ENCODE measurements at places on chromosomes 12 and 14. TPM values are rescaled to one million over a fixed set of nuclear protein-coding genes. Genes with fewer than 3 reads are reported as not detected.

Gene RPGRIP1
- total RNA-seq: 0.59 TPM

Gene POTEM
- not detected for total RNA-seq

Gene CDK2
- 60.8 TPM for total RNA-seq

Gene FAM90A1
- total RNA-seq: 0.09 TPM

Gene KCNA5
- total RNA-seq: 0.09 TPM

DNA sequence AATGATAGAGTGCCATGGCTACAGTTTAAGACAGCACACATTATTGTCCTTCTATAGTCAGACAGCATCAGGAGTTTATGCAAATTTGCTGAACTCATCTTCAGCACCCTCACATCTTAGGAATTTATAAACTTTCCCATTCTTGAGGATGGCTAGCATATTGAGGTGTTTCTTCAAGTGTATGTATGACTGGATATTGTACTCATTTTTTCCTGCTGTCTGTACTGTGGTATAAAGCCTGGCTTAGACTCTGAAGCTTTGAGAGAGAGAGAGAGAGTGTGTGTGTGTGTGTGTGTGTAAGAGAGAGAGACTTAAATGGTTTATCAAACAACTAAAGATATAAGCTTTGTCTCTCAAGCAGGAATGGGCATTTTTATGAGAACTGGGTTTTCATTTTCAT, 161.6 kb downstream of the PIK3C2G start:
- H3K27me3 ChIP-seq: no peaks in the 10 kb centered on the region
- no peaks in the 10 kb centered on the region for H3K4me1 ChIP-seq
- H3K36me3 ChIP-seq: no peaks in the 10 kb centered on the region
- H3K4me3 ChIP-seq: no peak overlapping the region

DNA sequence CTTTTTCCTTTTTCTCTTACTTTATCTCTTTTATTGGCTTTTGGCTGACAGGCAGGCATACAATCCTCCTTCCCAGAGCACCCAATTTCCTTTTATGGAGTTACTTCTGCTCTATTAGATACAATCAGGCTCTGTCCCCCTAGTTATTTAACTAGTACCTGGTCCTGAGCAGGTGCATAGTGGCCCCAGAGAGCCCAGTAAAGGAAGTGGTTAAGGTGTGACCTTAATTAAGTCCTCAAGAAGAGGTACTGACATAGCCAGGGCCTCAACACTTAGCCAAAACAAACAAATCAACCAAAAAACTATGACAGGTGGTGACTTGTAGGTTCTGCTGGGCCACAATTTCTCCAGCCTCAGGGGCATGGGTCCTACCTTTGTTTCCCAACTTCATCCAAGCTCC, 82.9 kb downstream of the CCDC60 start:
- H3K4me3 ChIP-seq: no peak overlapping the region
- no peak overlapping the region for H3K27ac ChIP-seq
- no peaks in the 10 kb centered on the region for H3K27me3 ChIP-seq
- no peak for DNase-seq
- peaks cover 2% of the 10 kb centered on the region for H3K36me3 ChIP-seq

DNA sequence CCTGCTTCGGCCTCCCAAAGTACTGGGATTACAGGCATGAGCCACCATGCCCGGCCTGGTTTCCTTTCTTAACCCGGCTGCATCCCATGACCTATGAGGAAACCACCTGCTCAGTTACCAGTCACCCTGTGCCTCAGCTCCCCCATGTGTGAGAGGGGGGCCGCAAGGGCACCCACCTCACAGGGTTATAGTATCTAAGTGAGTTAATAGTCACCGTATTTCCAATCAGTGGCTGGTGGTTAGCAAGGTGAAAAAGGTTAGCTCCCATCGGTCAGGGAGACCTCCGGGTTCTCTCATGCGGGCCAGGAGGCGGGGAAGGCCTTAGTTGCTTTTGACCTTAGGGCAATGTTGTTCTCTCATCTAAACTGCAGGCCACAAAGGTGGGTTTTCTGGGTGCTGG, 6.7 kb downstream of the LRP1 start:
- H3K27ac ChIP-seq: no peak overlapping the region
- peak overlapping the region; percentile 70 for H3K4me3 ChIP-seq

GRCh38 chr14:73524493-73524892, 12.4 kb upstream of the ACOT1 start:
- H3K4me1 ChIP-seq: no peaks in the 10 kb centered on the region
- DNase-seq: no peak
- peaks cover 5% of the 10 kb centered on the region for H3K36me3 ChIP-seq
- no peak overlapping the region for H3K4me3 ChIP-seq

GRCh38 chr14:91466192-91466591, 43.9 kb downstream of the PPP4R3A start:
- no peaks in the 10 kb centered on the region for H3K4me1 ChIP-seq
- H3K27me3 ChIP-seq: no peaks in the 10 kb centered on the region
- H3K27ac ChIP-seq: no peak overlapping the region
- H3K36me3 ChIP-seq: peaks cover 84% of the 10 kb centered on the region
- DNase-seq: no peak
- H3K4me3 ChIP-seq: no peak overlapping the region

All from H9 (cell line).